ENCODE measurements at places on chromosomes 6 and 20. TPM values are rescaled to one million over a fixed set of nuclear protein-coding genes. Genes with fewer than 3 reads are reported as not detected.

The CNR1 gene
- not detected for total RNA-seq

The RAD21L1 gene
- not detected for total RNA-seq

The PPP1R10 gene
- 88.3 TPM for total RNA-seq

The CAP2 gene
- 18.0 TPM for total RNA-seq
